Pancreas (tissue), 10 donors: ENCODE measurements at places on chromosomes 6 and 20. TPM values are rescaled to one million over a fixed set of nuclear protein-coding genes. Genes with fewer than 3 reads are reported as not detected.

DNA sequence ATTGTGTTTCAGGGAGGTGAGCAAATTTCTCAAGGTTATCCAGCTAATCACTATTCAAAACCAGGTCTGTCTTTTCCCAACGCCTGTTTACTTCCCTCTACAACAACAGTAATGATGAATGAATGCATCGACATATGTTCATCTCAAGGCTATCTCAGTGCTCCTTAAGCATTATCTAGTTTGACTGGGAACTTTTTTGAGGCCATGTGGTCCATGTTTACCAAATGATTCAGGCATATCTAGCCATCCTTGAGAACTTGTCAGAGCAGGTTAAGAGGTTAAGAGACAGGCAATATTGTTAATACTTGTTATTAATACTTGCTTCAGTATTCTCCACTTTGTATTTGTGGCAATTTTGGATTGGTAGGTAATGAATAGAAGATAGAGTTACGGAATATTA lies 1038.4 kb upstream of the FLRT3 start:
- no peak for DNase-seq

GRCh38 chr6:86331919-86332318 lies 605.4 kb upstream of the HTR1E start:
- no peak for DNase-seq

DNA sequence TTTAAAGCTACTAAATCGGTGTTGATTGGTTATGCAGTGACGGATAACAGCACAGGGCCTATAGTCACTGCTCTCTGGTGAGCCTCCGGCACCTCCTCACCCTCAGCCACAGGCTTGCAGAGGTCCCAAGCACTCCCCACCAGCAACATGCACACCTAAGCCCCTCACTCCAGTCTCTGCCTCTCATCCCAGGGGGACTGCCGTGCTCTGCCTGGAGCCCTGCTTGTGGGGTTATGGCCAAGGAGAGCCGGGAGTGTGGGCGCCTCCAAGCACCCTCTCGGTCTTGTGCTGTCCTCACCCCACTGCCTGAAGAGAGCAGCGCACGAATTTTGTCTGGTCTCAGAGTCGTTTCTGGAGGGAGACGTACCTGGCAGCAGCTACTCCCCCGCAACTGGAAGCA lies 6.8 kb upstream of the EEF1A2 start:
- no peak for DNase-seq

GRCh38 chr6:107079429-107079828 lies 35.9 kb downstream of the BEND3 start:
- DNase-seq: no peak

GRCh38 chr6:88914180-88914579 lies 49.2 kb downstream of the RNGTT start:
- no peak for DNase-seq

The GHRH gene
- total RNA-seq: not detected

The NMBR gene
- total RNA-seq: not detected

The GPX5 gene
- total RNA-seq: not detected

The TDRD6 gene
- 0.31 TPM for total RNA-seq

The FYN gene
- total RNA-seq: 6.6 TPM

The PTCHD4 gene
- 0.29 TPM for total RNA-seq
